ENCODE measurements at places on chromosomes 7 and 10.

DNA sequence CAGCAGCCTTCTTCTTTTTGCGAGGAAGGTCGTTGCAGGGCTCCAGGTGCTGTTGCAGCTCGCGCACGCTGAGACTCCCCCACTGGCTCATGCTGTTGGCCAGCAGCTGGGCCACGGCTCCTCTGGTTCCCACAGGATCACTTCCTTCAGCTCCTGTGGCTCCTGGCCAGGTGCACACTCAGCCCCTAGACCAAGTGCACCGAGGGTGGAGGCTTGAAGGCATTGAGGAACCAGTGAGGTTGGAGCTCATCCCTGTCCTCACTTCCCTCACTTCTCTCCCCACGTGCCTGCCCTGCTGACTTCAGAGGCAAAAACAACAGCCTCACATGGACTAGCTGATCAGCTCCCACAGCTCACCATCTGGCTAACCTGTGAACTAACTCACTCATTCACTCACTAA lies 46.2 kb upstream of the ADRB1 start:
- DNase-seq = no peak

DNA sequence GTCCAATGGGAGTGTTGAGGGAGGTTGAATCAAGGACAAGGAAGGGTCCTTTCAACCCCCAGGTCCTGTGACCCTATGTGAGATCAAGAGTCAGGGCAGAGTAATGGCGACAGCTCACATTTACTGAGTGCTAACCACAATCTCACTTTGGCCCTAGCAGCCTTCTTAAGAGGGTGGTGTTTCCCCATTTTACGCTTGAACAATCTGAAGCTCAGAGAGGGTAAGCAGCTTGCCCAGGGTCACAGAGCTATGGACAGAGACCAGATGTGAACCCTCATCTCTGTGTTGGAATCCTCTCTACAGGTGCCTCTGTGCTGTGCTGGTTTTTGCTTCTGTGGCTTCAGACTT lies 102.0 kb downstream of the GRK5 start:
- DNase-seq = no peak

DNA sequence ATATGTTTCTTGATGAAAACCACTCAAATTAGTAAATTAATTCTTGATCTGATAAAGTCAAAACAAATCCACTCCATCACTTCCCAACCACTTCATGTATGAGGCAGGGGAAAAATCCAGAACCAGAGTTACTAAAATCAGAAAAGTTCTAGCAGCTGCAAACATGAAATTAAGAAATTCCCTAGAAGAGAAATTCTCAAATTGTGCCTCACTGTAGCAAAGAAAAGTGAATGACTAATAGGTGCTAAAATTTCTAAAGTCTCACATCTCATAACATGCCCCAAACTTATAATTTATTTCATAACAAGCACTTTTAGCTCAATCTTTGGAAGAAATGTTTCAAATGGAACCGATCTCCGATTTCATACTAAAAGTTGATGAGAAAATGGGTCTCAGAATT lies 345.0 kb upstream of the AOAH start:
- DNase-seq = no peak

DNA sequence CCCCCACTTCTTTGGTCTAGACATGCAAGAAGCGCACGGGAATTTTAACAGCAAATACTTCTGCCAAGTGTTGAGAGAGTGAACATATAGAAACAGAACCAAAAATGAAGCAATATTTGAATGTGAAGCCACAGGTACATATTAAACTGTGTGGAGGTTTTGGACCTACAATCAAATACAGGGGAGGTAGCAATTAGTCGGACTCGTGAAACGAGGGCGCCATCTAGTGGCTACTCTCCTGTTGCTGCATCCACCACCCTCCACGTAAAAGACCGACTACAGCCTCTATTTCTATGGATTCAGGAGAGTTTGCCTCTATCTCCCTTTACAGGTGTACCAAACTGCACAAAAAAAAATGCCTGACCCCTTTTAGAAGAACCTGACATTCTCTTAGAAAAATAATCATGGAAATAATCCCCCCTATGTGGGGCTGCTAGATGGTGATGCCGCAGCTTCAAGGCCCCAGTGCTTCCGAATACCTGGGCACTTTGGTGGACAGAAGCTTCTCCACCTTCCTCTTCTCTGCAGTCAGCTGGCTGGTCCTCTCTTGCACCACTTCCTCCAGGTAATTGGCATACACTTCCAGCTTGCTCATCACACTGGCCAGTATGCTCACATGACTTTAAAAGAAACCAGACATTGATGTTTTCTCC lies 31.7 kb downstream of the TECTB start:
- no peak for DNase-seq

DNA sequence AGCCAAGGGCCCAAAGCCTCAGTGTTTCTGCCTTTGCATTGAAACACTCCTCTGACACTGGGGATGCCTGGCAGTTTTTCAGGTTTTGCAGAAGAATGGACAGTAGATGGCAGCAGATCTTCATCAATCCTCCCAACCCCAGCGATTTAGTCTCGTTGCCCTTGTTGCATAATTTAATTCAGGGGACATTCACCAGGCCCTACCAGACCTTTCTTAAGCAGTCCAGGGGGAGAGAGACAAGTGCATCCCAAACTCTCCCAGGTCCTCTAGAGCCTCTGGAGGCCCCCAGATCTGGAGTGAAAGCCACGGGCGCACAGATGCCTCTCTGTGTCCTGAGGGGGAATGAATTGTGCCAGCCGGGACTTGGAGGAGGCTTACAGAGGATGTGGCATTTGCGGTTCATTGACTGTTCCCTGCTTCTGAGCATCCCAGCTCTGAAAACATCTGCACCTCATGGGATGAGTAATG lies 29.6 kb downstream of the MINDY4 start:
- DNase-seq = no peak

- peak; percentile 63 for DNase-seq
These were observed 126.7 kb upstream of the PRSS58 start for GRCh38 chr7:142384493-142384922.

DNA sequence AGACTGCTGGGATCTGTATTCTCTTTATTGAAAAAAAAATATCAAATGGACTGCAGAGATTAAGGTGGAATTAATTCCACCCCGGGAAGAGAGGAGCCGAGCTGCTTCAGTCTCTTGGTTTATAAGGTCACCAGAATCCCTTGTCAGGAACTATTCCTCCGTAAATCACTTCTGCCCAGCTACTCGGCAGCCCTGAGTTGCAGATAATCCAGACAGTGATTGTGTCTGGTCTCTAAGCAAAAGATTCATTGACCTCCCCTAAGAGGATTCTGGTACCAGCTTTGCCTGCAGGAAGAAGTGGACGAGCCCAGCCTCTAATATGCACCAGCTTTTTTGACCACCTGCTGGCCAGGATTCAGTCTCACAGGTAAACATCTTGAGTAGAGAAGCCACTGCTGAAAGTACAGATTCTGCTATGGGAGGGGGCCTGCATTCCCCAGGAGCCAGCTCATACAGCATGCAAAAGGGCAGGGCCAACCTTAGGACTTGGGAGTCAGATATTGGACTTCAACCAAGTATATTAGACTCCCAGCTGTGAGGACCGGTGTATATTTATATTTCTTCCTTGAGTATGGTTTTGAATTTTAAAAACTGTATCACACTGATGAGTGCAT lies 27.1 kb upstream of the PLXNA4 start:
- no peak for DNase-seq

DNA sequence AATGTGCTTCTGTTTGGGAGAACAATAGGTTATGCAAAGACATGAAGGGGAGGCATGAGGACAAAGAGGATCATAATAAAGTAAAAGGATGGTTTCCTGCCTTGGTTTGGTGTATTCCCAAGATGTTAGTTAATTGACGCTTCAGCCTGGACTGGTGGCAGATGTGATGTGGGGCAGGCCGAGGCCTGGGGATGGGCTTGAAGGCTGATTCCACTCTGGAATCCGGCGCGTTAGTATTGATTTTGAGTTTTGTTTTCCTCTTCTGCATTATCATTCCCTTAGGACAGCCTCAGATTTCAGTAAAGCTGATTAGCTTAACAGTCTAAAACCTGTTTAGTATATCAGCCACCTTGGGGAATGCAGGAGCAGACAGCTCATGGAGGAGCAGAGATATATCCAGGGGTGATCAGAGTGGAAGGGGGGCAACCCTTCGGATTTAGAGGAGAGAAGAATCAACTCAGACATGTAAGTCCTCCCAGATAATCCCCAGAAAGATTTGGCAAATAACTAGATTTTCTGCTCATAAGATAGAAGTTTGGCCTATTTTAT lies 159.8 kb upstream of the MTPN start:
- no peak for DNase-seq

- no peak for DNase-seq
These were observed 89.4 kb upstream of the SLC13A1 start for GRCh38 chr7:123289200-123289599.

DNA sequence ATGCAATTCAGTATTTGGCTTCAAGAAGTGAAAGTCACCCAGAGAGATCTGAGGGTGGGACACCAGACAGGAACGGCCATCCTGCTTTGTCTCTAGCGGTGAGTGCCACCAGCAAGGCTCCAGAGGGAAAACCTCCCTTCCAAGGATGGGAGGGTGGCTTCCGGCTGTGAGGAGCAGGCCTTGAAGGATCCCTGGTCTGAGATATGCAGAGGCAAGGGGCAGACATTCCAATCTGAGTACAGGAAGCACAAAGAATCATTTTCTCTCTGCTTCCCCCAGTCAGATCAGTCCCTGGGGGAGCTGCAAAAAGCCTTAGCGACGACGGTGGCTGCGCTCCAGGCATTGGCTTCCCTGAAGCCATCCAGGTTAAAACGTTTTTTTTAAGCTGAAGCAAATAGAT lies 167.4 kb downstream of the TEX36 start:
- DNase-seq = no peak

DNA sequence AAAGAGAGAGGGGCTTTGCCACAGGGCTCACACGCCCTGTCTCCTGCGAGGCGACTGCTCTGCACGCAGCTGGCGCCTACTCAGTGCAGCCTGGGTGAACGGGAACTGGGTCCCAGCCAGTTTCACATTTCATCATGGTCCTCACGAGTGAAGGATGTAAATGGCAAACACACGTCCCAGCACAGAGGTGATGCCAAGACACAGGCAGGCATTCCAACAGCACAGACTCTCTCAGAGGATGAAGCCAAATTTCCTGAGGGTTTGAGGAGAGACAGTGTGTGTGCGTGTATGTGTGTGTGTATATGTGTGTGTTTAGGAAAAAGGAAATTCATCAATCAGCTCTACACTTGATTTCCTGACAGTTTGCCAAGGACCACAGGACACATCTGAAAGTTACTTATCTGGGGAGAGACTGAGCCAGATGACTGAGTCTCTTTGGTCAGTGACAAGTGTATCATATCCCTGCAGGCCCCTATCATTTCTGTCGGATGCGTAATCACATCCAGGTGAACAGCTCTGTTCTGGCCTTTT lies 53.9 kb downstream of the CHST15 start:
- no peak for DNase-seq

- peak; percentile 33 for DNase-seq
These were observed 33.3 kb upstream of the MNX1 start for GRCh38 chr7:157043745-157044144.

DNA sequence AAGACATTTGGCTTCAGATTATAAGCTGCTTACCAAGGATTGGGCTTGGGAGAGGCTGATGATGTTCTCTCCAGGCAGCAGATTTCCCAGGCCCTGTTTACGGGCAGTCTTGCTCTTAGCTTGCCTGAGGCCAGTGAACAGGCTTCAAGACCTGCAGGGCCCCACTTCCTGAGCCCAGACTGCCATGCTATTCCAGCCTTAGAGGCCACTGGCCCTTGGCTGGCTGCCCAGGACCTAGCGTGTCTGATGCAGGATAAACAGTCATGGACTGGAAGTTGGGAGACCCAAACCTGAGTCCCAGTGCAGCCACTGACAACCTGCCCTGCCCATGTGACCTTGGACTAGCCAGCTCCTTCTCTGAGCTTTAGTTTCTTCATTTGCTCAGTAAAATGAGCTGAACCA lies 2.9 kb downstream of the PRXL2A start:
- DNase-seq = no peak

DNA sequence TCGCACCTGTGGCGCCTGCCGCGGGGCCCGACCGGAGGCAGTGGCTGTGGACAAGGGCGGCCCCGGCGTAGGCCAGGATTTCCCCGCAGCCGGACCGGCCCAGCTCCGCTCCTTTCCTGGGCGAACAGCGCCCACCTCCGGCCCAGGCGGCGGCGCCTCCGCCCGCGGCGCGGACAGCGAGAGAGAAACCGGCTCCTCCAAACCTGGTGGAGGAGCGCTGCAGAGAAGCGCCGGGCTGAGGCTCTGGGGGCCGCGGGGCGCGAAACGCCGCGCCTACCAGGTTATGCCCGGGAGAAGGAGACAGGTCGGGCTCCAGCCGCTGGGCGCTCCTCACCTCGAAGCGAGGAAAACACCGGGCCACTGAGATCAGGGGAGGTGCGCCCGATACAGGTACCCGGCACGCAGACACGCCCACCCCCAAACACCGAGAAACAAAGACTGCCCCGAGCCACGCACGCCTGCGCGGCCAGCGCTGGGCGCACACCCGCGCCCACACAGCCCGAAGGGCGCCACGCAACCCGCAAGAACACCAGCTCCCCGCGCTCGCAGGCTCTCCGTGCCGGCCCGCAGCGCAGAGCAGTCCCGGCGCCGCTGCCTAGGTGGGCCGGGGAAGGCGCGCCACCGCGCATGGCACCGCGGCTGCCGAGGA lies 3.3 kb downstream of the GRID1 start:
- DNase-seq = no peak

DNA sequence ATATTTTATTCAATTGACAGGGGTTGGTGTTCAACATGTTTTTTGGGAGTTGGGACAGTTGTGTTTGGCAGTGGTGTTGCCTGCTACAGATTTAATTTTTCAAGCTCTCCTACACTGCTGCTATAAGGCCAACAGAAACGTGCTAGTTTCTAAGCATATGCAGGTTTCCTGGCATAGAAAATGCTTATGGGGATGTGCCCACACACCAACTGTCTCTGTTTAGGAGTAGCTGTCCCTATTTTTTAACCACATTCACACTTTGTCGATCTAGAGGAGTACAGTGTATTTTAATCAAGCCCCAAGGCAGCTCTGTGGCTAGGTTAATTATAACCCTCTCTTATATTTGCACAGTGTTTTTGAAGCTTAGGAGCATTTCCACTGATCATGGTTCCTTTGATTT lies 28.6 kb downstream of the TMEM178B start:
- no peak for DNase-seq

- DNase-seq = no peak
These were observed 362.2 kb upstream of the SHH start for GRCh38 chr7:156174428-156174827.

DNA sequence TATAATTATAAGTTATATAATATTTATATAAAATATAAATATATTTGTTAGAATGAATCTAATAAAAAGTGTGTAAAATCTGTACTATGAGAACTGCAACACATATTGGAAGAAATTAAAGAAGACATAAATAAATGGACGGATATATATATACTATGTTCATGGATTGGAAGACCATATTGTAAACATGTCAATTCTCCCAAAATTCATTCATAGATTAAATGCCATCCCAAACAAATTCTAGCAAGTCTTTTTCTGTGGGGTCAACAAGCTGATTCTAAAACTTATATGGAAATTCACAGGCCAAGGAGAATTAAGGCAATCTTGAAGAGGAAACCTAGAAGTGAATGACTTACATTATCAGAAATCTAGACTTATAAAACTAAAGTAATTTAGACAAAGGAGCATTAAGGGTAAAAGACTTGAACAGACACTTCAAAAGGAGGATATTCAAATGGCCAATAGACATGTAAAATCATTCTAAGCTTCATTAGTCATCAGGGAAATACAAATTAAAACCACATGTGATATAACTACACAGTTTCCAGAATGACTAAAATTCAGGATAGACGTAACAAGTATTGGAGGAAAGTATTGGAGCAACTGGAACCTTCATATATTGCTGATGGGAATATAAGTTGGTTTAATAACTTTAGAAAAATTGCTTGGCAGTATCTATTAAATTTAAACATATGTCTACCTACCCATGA lies 225.9 kb downstream of the EMX2 start:
- no peak for DNase-seq

- DNase-seq = no peak
These were observed 6.8 kb upstream of the HIPK2 start for GRCh38 chr7:139784648-139785047.
